Thymus (tissue), 14 donors: ENCODE measurements at places on chromosomes 6 and 20.

DNA sequence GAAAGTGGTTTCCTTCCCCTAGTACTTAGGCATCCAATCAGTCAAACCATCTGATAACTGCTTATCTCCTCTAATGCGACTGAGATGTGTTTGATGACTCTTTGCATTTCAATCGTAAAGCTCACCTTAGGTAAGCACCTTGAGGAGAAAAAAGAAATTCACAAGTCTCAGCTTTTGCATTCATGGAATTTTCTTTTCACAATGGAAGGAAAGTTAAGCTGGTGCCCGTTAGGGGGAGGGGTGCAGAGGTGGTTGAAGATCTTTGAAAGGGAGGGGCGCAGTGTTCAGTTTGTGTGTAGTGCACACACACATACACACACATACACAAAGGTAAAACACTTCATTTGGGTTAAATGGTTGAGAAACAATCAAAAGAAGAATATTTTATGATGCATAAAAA lies 87.1 kb upstream of the SALL4 start:
- no peak for DNase-seq

DNA sequence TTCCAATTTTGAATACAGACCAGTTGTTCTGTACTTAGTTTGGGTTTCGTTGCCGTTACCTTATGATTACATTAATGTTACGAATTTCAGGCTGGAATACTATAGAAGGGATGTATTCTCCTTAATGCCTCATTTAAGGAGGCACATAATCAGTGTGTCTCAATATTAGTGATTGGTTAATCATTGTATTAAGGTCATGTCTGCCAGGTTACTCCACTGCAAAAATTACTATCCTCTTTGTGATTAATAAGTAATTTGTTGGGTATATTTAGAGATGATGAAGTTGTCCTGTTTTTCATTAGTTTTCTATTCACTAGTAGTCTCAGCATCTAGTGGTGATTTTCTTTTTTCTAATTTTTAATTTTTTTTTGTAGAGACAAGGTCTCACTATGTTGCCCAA lies 66.3 kb downstream of the CBFA2T2 start:
- DNase-seq, result no peak

DNA sequence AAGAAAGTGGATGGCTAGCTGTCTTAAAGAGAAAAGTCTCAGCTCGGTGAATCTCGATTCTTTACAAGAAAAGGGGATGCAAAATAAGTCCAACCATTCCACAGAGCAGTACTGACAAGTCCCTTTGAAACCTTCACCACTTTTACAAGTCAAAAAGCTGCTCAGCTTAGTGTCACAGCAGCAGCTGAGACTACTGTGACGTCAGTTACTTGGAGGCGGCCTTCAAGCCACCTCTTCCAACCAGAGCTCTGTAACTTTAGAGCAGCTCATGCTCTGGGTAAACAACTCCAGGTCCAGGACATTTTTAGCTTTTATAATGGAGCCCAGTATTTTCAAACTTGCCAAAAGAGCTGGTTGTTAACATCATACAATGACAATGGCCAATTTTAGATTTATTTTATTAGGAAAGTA lies at the start of gene KIAA0408:
TSS of gene KIAA0408 (minus strand) at position 159 of the 411 bp plus-strand sequence. CDS start 5,408 bp downstream, outside the sequence.
- DNase-seq, result no peak

GRCh38 chr20:25025986-25026605 lies 31.8 kb downstream of the ACSS1 start:
- DNase-seq, result no peak

DNA sequence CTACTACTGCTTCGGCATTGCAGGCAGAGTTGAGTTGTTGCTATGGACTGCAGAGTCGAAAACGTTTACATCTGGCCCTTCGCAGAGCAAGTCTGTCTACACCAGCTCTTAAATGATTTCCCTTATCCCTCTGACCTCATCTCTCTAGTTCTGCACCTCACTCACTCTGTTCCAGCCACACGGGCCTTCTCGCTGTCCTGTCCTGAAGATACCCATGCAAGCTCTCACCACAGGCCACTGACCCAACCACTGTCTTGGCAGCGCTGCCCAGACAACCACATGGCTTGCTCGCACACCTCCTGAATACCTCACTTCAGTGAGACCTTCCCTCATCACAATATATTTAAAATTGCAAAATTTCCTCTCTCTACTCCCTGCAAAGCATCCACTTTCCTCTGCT lies 31.4 kb downstream of the B4GALT5 start:
- no peak for DNase-seq

GRCh38 chr6:17986656-17987446 lies 584 bp downstream of the KIF13A start:
- DNase-seq, result no peak

GRCh38 chr6:90249458-90249857 lies 47.2 kb downstream of the BACH2 start:
- DNase-seq, result no peak

- DNase-seq, result no peak
Observed at GRCh38 chr20:58753267-58753921, 60.8 kb downstream of the NPEPL1 start.

- no peak for DNase-seq
Observed at GRCh38 chr20:8646033-8646441, 422.9 kb upstream of the PLCB4 start.

GRCh38 chr6:15462256-15462655 lies 200.6 kb downstream of the DTNBP1 start:
- DNase-seq, result no peak

GRCh38 chr20:44743916-44744655 lies 1.6 kb upstream of the KCNK15 start:
- DNase-seq, result no peak

- DNase-seq, result no peak
Observed at GRCh38 chr6:142183351-142183750, 36.3 kb downstream of the VTA1 start.

- DNase-seq, result no peak
Observed at GRCh38 chr6:128855581-128856085, 27.3 kb upstream of the LAMA2 start.

DNA sequence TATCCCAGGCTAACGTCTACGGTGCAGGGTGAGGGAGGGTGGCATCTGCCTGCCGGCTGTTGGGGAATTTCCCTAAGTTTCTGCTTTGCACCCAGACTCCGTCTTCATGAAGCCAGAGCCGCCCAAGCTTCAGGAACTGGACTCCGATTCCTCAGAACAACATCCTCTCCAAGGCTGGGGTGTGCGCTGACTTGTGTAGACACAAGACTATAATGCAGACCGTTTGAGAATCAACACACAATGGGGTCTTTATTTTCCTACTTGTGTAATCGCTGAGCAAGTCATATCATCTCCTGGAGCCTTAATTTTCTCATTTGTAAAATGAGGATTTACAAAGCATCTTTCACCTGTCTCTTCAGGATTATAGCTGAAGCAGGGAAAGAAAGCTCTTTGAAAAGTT lies 160.5 kb upstream of the AGPAT4 start:
- no peak for DNase-seq
